ENCODE measurements at places on chromosomes 12 and 14.

GRCh38 chr14:74599321-74599761 lies 12.7 kb downstream of the LTBP2 start:
- no peak for DNase-seq

DNA sequence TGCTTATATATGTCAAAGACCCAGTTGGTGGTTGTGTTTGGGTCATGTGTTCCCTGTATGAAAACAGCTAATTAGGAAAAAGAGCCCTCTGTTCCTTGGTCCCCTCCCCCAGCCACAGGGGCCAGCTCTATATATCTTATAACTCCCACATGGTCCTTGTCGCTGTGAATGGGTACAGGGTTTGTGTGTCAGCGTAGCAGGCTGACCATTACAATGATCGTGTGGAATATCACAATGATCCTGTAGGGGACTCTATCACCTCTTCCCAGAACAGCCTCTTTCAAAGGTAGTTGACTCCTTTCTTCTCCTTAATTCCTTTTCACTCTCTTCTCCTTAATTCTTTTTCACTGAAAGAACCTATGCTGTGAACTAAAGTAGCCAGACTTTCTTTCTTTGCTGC lies 51.6 kb upstream of the RIC8B start:
- DNase-seq, result no peak

GRCh38 chr12:74105434-74105833 lies 432.2 kb upstream of the ATXN7L3B start:
- no peak for DNase-seq

GRCh38 chr12:57139796-57140649 lies 7.4 kb downstream of the LRP1-AS start:
- no peak for DNase-seq

GRCh38 chr12:129527506-129527905 lies 376.3 kb downstream of the TMEM132D start:
- no peak for DNase-seq

- DNase-seq, result no peak
Measured at GRCh38 chr14:75542588-75543091, 20.4 kb downstream of the BATF start.

DNA sequence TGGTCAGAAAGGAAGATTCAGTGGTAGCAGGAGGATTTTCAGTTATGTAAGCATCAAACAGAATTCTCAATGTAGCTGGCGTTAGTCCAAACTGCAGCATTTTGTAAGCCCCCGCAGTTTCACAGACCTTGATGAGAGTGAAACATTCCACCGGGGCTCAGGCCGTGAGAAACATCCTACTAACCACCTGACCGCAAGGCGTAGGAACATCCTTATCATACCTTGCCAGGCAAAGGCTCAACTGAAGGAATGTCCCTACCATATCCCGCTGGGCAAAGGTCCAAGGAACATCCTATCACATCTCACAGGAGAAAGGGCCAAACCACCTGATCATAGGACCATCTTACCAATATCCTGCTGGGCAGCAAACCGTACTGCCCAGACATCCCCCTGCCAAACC lies 624.8 kb upstream of the TMEM132C start:
- DNase-seq, result no peak

- no peak for DNase-seq
Measured at GRCh38 chr14:106491851-106492250, 965.5 kb downstream of the TMEM121 start.

DNA sequence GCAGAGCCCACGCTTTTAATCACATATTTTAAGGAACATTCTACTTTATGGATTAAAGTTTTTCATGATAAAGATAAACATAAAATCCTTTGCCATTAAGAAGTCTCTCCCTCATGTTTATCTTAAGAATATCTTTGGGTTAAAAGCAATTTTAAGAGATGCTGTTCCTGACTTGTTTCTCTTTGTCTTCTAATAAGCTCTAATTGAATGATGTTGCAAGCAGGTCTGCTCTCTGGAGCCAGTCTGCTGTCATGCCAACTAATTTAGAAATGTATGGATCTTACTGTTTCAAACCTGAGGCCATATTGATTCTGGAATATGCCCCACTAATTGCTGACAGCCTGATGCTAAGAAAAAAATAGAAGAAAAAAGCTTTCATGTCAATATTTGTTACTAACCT lies 173.6 kb downstream of the TTC8 start:
- no peak for DNase-seq

DNA sequence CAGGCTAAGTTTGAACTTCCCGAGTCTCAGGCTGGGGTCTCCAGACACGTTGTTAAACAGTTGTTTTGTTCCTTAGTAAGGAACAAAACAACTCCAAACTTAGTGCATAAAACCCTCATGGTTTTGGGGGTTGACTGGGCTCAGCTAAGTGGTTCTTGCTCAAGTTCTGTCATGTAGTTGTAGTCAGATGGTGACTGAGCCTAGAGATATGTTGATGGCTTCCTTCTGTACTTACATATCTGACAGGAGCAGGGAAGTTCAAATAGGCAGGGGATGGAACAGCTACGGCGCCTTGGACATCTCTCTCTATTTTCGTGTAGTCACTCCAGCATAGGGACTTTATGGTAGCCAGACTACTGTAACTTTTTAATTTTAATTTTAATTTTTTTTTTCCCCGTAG lies 45.7 kb downstream of the SPATS2 start:
- no peak for DNase-seq

GRCh38 chr12:125282921-125283320 lies 217.7 kb downstream of the AACS start:
- no peak for DNase-seq

DNA sequence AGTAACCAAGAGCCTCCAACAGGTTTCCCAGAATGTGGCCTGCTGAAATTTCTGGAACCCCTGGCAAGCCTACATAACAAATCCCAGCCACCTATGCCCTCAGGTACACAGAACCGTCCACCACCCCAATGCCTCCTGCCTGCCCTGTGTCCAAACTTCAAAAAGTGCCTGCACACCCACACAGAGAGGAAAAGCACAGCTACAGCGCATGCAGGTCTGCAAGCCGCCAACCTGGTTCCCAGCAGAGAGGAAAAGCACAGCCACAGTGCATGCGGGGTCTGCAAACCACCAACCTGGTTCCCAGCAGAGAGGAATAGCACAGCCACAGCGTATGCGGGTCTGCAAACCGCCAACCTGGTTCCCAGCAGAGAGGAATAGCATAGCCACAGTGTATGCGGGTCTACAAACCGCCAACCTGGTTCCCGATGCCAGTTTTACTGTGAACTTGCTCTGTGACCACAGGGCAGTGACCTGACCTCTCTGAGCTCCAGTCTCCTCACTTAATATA lies 113.5 kb downstream of the SCARB1 start:
- no peak for DNase-seq

DNA sequence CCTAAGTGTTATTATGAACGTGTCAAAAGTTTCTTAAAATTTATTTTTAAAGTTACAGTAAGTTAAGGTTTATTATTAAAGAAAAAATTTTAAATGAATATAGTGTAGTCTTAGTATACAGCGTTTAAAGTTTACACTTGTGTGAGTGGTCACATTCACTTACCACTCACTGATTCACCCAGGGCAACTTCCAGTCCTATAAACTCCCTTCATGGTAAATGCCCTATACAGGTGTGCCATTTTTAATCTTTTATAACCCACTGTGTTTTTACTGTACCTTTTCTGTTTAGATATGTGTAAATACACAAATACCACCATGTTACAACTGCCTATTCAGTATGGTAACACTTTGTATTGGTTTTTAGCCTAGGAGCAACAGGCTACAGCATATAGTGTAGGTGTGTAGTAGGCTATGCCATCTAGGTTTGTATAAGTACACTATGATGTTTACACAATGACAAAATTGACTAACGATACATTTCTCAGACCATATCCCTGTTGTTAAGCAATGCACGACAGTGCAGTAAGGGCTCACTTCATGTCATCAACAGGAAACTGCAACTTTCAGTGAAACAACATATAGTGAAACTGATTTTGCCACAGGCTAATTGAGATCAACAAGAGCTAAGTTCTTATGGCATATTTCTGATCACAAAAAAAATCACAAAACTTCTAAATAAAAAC lies 112.0 kb upstream of the TMCC3 start:
- no peak for DNase-seq

DNA sequence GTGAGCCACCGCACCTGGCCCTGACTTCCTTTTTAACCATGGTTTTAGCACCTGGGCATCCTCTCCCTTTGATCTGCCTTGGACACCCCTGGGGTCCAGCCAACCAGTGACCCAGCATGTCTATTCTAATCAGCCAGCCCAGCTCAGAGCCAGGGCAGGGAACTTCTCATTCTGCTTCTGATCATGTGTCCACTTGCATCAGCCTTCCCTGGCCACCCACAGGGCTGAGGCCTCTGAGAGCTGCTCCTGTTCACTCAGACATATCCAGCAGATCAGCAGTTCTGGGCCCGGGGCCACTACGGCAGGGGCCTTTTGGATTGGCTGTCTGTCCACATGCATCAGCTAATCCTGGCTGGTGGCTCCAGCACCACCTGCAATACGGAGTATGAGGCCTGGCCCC lies 117.9 kb upstream of the MAP1LC3B2 start:
- no peak for DNase-seq

DNA sequence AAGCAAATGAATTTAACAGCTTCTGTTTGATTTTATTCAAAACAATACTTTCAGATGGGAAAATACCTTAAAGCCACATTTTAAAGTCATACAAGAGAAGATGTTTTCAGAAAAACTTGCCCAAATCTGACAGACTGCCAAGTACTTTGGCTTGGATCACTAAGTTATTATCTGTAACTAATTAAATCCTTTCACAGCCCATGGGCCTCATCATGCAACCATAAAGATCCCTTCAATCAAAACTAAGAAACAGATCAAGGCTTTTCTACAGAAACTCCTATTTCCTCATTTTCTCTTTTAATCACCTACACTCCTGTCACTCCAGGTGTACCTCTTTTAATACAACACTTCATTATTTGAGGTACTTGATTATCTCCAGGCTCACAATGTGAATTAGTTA lies 28.1 kb downstream of the BLTP3B start:
- no peak for DNase-seq

DNA sequence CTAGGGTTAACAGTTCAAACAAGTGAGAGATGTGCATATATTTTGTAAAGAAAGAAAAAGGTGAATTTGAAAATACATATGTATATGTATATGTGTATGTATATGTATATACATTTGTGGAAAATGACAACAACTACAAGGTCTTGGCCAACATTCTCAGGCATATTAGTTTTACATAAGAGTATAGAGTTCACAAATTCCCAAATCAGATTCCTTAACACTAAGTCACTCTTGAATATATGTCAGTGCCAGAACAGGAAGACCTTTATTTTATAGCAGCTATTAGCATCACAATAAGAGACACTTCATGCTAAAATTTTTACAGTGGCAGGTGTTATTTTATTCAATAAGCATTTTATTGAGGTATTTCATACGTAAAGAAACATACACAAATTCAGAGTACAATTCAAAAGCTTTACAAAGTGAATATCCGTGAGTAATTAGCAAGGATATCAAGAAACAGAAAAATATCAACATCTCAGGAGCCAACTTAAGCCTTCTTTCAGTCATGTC lies 179.7 kb downstream of the SLC6A15 start:
- no peak for DNase-seq

GRCh38 chr14:23439107-23439835 lies 3.8 kb upstream of the MYH7 start:
- no peak for DNase-seq

GRCh38 chr14:70847406-70848090 lies 38.2 kb upstream of the MAP3K9 start:
- no peak for DNase-seq

- no peak for DNase-seq
Measured at GRCh38 chr14:102824832-102825231, 47.6 kb downstream of the TRAF3 start.

GRCh38 chr14:53011053-53011462 lies 60.2 kb upstream of the FERMT2 start:
- no peak for DNase-seq

DNA sequence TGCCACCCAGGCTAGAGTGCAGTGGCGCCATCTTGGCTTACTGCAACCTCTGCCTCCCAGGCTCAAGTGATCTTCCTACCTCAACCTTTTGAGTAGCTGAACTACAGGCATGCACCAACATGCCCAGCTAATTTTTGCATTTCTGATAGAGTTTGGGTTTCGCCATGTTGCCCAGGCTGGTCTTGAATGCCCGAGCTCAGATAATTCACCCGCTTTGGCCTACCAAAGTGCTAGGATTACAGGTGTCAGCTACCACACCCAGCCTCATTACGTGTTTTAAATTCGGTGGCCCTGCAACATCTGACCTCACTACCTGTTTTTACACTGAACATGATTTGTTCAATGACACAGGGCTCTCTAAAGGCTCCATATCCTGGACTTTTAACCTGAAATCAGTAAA lies 22.9 kb upstream of the RDH16 start:
- no peak for DNase-seq

GRCh38 chr14:77622366-77622961 lies 6.0 kb upstream of the SPTLC2 start:
- DNase-seq, result no peak

DNA sequence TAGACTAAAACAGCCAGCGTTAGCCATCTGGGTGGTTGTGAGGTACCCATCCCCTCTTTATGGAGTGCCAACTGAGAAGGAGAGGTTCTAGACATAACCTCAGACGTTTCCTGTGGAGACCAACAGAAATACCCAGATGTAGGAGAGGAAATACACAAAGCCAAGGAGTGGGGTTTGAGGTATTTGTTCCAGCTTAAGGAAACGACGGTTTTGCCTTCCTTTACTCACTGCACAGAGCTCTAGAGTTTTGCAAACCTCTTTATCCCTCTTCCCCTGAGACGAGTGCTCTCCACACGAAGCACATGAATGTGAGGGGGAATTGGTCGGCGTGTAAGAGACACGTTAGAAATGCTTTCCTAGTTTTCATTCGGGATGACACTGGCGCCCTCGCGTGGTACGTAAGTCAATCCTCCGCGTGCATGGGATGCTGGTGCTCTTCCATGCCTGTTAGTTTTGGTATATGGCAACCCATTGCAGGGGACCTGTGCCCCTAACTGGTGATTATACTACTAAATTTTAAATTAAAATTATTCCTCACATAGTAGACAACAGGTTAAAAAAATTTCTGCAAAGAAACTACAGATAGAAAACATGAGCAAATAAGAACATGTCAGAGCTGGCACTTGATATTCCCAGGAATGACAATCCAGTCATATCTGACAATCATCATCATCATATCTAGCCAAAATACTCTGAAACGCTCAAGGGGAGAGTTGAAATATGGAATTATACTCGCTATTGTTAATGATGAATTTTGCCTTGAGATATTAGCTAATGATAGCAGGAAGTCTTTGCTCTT lies 121.7 kb downstream of the PPM1H start:
- no peak for DNase-seq

All from NCI-H1092 treated with DMSO at 0.1 percent for 48 hours (cell line).